Activated naive CD4-positive, alpha-beta T cell treated with anti-CD3 and anti-CD28 coated beads, Interleukin-2, amount 10 ng/mL, durations not matched to agents 5 hours and 36 hours (primary cell): ENCODE measurements at places on chromosomes 11 and 22. TPM values are rescaled to one million over a fixed set of nuclear protein-coding genes. Genes with fewer than 3 reads are reported as not detected.

CNIH2 gene
- total RNA-seq: 2.6 TPM

DNAJB13 gene
- total RNA-seq: not detected

CTSF gene
- 4.5 TPM for total RNA-seq

TRIM51 gene
- not detected for total RNA-seq

MCHR1 gene
- total RNA-seq: not detected

TNNI2 gene
- total RNA-seq: not detected

C1QTNF6 gene
- total RNA-seq: 9.8 TPM

OR52N2 gene
- total RNA-seq: not detected

PACSIN2 gene
- total RNA-seq: 37.9 TPM
